ENCODE measurements at places on chromosomes 11 and 22.

DNA sequence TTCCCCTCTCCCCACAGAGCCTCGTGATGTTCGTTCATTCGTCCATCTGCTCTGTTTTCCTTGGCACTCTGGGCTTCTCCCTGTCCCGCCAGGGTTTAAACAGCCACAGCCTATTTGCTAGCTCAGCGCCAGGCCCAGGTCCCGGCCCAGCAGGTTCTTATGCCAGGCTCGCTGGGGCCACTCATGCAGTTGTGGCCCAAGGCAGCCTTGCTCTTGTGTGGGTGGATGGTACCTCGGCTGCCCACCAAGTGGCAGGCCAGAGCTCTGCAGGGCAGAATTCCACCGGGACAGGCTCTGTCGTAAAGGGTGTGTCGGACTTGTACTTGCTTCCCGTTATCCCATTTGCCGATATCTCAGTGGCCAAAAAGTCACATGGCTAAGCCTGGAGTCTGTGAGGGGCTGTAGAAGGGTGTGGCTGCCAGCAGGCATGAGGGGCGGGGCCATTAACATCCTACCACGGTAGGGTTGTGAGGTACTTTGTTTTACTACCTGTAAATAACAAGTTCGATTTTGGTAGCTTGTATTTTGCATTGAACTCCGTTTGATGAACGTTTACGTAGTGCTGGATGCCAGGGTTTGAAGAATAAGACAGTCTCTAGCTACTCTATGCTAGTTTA is 7.9 kb downstream of the FAM118A start:
- DNase-seq: no peak

- no peak for DNase-seq
These were observed 4.3 kb downstream of the BCO2 start for GRCh38 chr11:112179601-112180000.

DNA sequence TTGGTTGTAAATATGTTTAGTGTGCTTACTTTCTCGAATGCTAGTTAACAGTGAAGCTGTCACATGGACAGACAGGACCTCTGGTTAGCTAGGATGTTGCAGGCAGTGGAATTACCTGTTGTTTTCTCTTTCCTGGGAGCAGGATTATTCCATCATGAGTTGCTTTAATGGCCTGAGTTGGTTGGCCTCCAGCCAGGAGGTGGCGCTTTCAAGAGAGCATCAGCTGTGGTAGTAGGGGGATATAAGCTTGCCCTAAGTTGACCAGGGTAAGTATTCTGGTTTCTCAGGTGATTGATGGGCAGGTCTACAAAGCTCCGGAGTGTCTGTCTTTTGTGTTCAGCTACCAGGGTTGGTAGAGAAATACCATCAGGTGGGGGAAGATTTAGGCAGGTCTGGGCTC is 43.5 kb downstream of the NELL1 start:
- no peak for DNase-seq

GRCh38 chr22:27603800-27604144 is 197.8 kb downstream of the MN1 start:
- no peak for DNase-seq

DNA sequence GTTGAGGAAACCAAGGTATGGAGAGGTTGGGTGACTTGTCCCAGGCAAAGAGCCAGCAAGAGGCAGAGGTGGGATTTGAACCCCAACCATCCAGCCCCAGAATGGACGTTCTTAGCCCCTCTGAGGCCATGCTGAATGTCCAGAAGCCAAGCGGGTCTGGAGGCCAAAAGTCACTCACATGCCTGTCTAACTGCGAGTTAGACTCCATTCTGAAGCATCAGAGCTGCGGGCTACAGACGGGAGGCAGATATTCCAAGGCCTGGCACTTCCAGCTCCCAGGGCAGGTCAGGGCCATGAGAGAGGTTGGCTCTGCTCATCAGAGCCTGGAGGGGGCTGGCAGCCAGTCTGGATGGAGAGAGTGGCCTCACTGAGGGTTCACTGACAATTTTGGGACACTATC is 616.5 kb downstream of the BRD1 start:
- no peak for DNase-seq

GRCh38 chr11:71990701-71991100 is 8.0 kb upstream of the IL18BP start:
- DNase-seq: no peak

DNA sequence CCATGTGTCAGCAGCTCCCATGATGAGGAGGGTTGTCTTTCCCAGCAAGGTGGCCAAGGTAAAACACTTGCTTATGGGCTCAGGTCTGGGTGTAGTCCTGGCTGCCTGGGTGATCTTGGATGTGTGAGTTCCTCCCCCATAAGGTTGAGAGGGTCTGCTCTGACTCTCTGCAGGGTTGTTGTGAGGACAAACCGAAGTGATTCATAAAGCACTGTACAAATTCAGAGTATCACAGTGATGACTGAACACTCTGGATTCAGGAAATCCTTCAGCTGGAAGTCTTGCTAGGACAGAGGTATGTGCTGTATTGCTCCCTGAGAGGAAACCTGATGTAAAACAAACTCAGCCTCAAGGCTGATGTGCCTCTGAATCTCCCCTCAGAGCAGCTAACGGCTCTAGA is 220.9 kb upstream of the PITPNB start:
- no peak for DNase-seq

DNA sequence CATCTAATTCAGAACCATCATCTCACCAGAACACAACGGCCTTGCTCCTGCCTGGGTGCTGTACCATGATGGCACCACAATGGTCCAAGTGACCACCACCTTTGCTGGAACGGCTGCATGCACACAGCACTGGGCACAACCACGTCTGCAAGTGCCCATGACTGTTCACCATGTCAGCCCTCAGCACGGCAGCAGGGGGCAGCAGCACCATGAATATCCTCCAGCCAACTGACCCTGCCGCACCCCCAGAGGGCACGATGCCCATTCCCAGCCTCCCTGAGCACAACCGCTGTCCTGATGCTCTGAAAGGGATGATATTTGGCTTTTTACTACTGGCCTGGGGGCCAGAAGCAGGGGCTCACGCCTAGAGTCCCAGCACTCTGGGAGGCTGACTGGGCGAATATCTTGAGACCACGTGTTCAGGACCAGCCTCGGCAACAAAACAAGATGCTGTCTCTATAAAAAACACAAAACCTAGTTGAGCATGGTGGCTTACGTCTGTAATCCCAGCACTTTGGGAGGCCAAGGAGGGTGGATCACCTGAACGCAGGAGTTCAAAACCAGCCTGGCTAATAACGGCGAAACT is 25.7 kb downstream of the DRD4 start:
- no peak for DNase-seq

DNA sequence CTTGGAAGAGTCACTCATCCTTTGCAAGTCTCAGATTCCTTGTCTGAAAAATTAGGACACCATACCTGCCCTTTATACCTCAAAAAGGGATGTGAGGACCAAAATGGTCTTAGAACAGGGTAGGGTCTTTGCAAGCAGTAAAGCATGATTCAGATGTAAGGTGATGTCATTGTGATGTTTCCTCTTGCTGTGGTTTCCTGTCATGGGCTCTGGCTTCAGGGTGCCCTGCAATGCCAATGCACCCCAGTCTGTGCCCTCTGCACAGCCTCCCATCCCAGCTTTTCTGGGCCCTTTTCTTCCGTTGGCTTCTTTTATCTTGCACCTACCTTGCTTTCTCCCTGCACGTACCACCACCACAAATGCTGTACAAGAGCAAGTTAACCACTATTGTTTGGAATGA is 87.8 kb upstream of the NNMT start:
- no peak for DNase-seq

DNA sequence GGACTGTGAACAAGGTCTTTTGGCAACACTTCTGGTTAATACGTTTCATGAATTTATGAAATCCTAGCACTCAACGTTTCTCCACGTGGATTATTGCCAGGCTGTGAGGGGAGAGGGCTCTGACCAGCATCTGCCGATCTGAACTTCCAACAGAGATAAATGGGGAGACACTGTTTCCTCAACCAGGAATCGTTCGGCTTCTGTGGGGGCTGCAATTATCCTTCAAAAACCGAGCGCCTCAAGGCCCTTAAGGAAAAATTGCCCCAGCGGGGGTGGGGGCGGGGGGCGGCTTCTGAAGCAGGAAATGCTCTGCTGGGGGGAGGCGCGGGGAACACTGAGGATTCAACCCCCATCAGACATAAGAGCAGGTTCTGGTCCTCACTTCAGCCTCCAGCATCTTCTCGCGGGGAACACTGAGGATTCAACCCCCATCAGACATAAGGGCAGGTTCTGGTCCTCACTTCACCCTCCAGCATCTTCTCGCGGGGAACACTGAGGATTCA is 155.6 kb downstream of the BRD1 start:
- DNase-seq: no peak

- no peak for DNase-seq
These were observed 38.6 kb upstream of the LMO2 start for GRCh38 chr11:33930317-33931021.

GRCh38 chr22:37443977-37444376 is 16.7 kb upstream of the ELFN2 start:
- no peak for DNase-seq

- no peak for DNase-seq
These were observed 3.3 kb upstream of the CRYBB3 start for GRCh38 chr22:25196326-25196725.

DNA sequence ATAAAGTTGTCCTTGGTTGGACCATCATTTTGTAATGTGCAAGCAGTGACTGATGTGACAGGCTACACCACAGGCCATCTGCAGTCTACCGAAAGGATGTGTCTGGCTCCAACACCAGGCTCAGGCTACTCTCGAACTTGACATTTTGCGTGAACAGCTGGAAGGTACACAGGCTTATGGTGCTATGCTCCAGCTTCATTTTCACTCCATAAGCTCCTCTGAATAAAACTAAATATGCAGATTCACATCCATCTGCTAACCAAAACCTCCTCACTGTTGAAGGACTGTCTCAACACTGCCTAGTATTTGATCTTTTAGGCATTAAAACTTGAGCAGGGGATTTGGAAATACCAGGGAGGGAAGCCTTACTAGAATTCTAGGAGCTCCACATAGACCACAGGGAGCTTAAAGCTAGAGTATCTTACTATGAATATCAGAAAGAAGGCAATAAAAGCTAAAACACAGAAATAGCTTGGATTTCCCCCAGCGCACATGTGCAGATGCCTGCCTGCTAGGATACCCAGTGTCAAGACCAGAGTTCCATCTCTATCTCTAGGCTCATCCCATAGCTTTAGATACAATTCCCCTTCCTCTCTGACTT is 383.9 kb upstream of the FAT3 start:
- no peak for DNase-seq

GRCh38 chr11:126347751-126348668 is 7.5 kb upstream of the ST3GAL4 start:
- no peak for DNase-seq

GRCh38 chr11:29996016-29996415 is 20.8 kb downstream of the KCNA4 start:
- DNase-seq: no peak

GRCh38 chr11:68946416-68947090 is 34.2 kb downstream of the MRGPRD start:
- DNase-seq: no peak

DNA sequence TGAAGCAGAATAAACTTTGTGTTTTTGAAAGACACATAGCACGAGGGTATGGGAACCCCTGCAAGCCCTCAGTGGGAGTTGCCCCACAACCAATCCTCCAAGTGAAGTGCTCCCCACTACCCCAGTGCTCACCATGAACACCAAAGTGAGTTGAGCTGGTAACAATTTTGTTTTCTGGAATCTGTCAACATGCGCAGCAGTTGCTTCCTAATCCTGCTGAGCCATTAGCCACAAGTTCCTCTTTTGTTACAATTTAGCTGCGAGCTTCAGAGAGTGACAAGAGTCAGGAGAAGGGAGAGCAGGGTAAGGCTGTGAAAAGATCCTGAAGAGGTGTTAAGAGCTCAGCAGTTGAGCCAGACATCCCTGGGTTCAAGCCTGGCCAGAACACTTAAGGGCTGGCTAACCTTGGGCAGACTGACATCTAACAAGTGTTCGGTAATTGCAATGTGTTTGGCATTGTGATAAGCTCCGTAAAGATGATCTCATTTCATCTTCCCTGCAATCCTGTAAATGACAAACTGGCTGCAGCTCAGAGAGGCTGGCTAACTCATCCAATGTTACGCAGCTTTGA is 24.1 kb upstream of the ASPHD2 start:
- DNase-seq: no peak

- DNase-seq: no peak
These were observed 268.4 kb downstream of the FAM76B start for GRCh38 chr11:95521133-95521542.

GRCh38 chr11:26621132-26621531 is 49.1 kb upstream of the MUC15 start:
- no peak for DNase-seq

DNA sequence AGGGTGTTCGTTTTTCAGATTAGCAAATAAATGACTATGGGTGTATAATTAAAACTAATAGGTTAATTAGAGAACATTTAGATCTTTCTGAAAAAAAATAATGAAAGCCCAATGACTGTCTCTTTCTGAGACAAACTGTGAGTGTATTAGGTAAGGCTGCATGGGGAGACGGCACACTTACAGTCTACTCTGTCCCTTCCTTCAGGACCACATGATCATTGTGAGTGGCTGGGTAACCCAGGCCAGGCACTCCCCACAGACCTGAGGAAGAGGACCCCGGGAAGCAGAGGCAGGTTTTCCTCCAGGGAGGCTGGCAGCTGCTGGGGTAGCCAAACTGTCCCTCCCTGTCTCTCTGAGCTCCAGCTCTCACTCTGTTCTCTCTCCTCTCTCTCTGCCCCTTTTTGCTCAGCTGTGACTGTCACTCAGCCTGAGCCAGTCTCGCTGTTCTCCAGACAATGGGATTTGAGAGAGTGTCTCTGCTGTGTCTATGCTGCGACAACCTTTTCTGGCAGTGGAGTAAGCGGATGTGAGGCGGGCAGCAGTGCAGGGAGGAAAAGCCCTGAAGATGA is 83.1 kb upstream of the NCAM1 start:
- no peak for DNase-seq

GRCh38 chr11:63502252-63502820 is 3.5 kb upstream of the LGALS12 start:
- DNase-seq: no peak

GRCh38 chr11:43943372-43943930 is 1.0 kb downstream of the C11orf96 start:
- DNase-seq: no peak
